ENCODE measurements at places on chromosomes 13 and 19.

DNA sequence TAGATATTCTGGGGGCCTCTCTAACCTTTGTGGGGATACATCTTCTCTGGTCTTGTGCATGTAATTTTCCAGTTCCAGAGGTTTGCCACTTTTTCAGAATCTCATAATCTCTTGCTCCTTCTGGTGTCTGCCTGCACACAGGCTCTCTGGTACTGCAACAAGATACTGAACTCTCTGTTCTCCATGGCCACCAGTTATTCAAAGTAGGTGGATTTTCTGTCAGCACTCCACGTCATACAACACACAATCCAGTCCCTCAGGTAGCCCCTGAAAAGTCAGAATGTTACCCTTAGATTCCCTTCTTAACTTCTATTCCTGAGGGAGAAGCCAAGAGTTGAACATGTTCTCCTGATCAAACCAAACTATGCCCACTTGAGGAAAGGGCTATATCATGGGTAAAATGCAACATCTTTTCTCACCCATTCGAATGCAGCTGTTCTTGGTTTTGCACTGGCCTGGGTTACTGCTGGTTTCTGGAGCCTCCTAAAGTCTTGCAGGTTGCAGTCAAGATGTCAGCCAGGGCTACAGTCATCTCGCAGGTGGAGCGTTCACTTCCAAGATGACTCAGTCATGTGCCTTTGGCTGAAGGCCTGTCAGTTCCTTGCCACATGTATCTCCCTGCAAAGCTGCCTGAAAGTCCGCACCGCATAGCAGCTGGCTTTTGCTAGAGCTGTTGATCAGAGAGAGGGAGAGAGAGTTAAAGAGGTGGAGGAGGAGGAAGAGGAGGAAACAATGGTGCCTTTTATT lies 57.7 kb upstream of the TUBA3C start:
- no peak for DNase-seq

- DNase-seq = no peak
Observed at GRCh38 chr19:8451885-8452284, 7.1 kb downstream of the HNRNPM start.

GRCh38 chr19:1213391-1214286 lies 8.1 kb downstream of the STK11 start:
- peak; percentile 51 for DNase-seq

DNA sequence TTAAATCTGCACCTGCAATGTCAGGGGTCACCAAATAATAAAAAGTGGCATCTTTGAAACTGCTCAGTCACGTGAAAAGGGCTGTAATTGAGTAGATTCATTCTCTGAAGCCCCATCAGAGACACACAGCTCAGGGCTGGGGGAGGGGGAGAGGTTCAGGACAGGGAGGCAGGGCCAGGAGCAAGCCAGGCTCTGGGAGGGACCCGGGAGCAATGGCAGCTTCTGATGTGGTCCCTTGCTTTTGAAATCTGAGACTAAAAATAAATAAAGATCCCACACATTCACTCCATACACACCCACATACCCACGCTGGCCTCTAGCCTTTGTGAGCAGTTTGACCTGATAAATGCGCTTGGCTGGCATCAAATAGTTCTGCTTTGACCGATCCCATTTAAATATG lies 32.8 kb downstream of the GSX1 start:
- no peak for DNase-seq

DNA sequence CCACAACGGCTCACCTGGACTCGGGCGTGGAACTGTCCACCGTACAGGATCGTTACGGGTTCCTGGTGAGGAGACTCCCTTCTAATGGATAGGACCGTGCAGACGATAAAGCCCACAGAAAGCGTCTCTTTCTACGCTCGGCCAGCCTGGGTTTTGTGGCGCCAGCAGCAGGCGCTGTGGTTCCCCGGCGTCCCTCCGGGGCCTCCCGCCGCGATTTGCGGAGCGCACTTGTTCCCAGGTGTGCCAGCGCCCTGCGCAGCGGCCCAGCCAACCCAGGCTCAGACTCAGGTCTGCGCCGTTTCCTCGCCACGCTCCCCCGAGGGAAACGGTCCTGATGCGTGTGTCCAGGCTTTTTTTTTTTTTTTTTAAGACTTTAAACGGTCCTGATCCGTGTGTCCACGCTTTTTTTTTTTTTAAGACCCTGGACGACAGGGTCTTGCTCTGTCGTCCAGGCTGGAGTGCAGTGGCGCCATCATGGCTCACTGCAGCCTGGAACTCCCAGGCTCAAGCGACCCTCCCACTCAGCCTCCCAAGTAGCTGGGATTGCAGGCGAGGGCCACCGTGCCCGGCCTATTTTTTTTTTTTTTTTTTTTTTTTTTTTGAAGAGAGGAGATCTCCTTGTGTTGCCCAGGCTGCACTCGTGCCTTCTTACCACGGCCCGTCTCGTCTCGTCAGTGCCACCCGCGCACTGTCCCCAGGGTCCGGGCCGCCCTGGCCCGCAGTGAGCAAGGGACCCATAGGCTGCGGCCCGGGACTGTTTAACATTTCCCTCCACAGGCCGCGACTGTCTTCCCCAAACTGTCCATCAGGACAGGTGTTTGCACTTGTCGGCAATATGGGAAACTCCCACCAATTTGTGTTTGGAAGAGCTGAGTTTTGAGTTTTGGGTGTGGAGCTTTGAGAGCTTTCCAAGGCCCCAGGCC lies 23.8 kb downstream of the GJA3 start:
- DNase-seq = no peak

DNA sequence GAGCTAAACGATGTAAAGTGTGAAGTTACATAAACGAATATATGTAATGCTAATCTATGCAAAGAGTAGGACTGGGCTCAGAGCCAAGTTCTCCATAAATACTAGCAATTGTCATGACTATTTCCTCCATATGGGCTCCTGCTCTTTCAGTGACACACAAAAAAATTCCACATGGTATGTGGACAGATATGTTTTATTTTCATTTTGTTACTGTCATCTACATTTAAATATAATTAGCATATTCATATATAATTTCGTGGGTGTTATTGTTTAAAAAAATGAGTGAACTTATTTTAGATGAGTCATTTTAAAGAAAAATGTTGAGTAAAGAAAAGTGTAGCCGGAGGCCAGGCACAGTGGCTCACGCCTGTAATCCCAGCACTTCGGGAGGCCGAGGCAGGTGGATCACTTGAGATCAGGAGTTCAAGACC lies 5.0 kb upstream of the IGSF23 start:
- peak; percentile 44 for DNase-seq

DNA sequence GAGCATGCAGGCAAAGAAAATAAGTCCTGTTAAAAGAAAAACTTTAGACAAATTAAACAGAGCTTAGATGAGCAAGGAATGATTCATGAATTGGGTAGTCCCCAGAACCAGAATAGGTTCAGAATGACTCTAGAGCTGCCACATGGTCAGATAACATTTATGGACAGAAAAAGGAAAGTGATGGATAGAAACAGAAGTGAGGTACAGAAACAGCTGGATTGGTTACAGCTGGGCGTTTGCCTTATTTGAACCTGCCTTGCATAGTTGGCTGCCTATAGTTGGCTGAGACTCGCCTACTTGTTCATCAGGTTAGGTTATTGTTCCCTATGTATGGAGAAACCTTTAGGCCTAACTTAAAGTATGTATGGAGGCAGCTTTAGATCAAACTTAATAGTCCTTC lies 35.4 kb downstream of the WDFY2 start:
- DNase-seq = peak; percentile 73

DNA sequence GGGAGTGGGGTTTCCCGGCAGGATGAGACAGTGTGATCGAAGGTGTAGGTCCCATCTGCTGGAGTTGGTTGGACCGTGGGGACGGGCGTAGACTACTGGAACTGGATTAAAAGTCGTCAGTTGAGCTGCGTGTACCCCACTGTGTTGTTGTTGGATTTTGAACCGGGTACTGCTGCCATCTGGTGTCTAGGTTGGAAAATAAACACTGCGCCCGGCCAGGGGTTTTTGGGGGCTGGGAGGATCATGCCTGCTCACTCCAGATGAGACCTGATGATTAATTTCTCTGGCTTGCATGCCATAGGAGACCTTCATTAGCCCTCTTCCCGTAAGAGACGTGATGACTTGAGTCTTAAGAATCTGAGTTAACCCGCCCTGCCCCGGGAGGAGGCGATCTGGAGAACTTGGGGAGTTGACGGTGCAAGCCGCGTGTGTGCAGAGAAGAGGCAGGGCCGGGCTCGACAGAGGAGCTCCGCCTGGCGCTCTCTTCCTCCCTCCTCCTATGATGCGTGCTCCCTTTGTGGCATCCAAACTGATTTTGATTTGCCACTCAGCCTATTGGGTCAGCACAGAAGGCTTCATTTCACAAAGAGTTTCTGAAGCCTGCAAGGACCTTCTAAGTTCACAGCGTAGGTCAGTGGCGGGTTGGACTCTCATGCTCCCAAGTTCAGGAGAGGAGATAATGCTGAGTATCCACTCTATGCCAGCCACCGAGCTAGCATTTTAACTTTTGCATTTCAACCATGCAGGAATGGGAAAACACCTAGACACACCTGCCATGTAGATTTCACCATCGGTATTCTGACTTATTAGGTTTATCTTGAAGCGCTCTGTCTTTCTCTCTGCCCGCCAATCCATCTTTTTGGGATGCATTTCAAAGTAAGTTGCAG lies 2.7 kb downstream of the UHRF1 start:
- peak; percentile 86 for DNase-seq

DNA sequence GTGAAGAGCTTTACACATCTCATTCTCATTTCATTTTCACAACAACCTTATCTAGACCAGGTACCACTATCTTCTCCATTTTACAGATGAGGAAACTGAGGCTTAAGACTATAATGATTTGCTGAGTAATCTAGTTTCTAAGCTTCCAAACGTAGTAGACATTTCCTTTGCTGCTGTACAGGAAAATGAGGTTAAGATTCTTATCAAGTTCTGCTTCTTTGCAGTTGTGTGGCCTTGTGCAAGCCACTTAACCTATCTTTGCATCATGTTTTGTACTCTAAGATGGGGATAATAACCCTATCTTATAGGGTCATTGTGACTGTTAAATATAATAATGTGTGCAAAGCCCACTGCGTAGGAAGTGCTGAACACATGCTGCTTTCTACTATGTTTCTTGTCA lies 307.9 kb downstream of the HS6ST3 start:
- no peak for DNase-seq
